ENCODE measurements at places on chromosomes 5 and 9.

- H3K27me3 ChIP-seq = no peaks in the 10 kb centered on the region
- peak overlapping the region; percentile 84 for H3K27ac ChIP-seq
- peaks cover 11% of the 10 kb centered on the region for H3K36me3 ChIP-seq
- DNase-seq = peak; percentile 78
- H3K4me1 ChIP-seq = peaks cover 41% of the 10 kb centered on the region
Observed at GRCh38 chr9:136544548-136544963, 1.3 kb downstream of the NOTCH1 start.

DNA sequence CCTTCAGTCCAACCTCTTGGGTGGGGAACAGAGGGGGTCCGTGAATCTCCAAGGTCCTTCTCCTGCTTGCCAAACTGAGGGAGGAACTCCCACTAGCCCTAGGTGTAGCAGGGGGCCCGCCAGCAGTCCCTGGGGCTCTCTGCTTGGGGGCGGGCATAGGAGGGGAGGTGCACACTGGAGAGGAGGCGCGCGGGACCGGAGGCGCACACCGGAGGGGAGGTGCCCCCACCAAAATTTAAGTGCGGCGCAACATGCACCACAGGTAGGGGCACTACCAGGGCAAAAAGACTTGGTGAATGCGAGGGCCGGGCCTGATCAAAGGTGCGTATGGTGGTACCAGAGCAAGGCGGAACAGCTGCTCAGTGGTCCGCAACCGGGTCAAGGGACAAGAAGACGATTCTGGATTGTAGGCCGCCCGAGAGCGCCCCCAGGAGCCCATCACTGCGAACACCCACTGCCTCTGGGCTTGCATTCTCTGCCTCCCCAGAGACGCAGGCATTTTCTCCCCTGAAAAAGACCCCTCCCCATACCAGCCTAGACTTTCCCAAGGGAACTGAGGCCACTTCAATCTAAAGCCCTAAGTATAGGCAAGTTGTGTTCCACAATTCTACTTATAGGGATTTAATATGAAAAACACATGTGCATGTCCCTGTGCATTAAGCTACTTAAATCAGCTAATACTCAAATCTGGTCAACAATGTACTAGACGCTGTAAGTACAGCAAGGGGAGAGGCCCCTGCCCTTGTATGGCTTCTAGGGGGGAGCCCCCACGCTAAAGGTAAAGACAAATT lies 50.6 kb downstream of the TGFBI start:
- H3K4me3 ChIP-seq = peak overlapping the region; percentile 68
- H3K27me3 ChIP-seq = peaks cover 51% of the 10 kb centered on the region
- no peak for DNase-seq
- H3K36me3 ChIP-seq = peaks cover 2% of the 10 kb centered on the region

DNA sequence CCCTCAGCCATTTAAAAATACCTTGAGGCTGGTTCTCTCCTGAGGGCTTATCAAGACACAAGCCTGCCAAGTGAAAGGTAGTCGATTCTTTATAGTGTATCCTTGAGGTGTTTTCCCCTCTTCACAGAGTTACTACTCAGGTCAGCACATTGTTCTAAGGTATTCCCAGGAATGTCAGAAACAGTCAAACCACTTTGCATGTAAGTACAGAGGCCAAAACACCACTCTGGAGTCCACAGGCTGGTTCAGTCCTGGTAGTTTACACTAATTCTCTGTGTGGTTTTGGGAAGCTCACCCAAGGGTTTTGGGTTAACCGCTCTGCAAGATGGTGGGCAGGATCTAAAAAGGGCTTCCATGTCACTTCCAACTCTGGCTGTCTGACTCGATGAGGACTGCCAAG lies 162.3 kb upstream of the PPP2R2B start:
- no peak for DNase-seq
- no peaks in the 10 kb centered on the region for H3K4me1 ChIP-seq
- H3K27me3 ChIP-seq = peaks cover 4% of the 10 kb centered on the region
- H3K36me3 ChIP-seq = no peaks in the 10 kb centered on the region
- no peak overlapping the region for H3K4me3 ChIP-seq

DNA sequence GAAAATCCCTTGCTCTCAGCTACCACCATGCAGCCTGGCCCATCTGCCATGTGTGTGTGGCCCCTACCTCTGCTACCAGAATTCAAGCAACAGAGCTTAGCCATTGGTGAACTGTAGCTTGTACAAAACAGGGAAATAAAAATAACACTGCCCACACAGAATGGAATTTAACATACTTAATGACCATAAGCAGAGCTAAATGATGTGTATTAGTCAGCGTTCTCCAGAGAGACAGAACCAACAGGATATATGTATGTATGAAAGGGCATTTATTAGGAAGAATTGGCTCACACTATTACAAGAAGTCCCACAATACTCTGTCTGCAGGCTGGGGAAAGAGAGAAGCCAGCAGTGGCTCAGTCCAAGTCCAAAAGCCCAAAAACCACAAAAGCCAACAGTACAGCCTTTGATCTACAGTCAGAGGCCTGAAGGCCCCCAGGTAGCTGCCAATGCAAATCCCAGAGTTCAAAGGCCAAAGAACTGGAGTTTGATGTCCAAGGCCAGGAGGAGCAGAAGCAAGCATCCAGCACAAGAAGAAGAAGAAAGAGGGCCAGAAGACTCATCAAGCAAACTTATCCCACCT lies 318.8 kb downstream of the DNAH5 start:
- no peak overlapping the region for H3K4me3 ChIP-seq
- H3K27ac ChIP-seq = no peak overlapping the region
- DNase-seq = no peak
- no peaks in the 10 kb centered on the region for H3K27me3 ChIP-seq

- peaks cover 3% of the 10 kb centered on the region for H3K27me3 ChIP-seq
- peaks cover 33% of the 10 kb centered on the region for H3K36me3 ChIP-seq
- peaks cover 36% of the 10 kb centered on the region for H3K4me1 ChIP-seq
- peak overlapping the region; percentile 98 for H3K27ac ChIP-seq
- H3K4me3 ChIP-seq = peak overlapping the region; percentile 100
Observed at GRCh38 chr5:140647042-140647419, 399 bp downstream of the NDUFA2 start.

- DNase-seq = no peak
- peaks cover 43% of the 10 kb centered on the region for H3K27me3 ChIP-seq
- peaks cover 7% of the 10 kb centered on the region for H3K4me1 ChIP-seq
- no peaks in the 10 kb centered on the region for H3K36me3 ChIP-seq
- H3K27ac ChIP-seq = no peak overlapping the region
Observed at GRCh38 chr9:121734465-121734864, 83.0 kb downstream of the DAB2IP start.

- no peak overlapping the region for H3K4me3 ChIP-seq
Observed at GRCh38 chr5:28766565-28767158, 1728.3 kb upstream of the CDH9 start.

DNA sequence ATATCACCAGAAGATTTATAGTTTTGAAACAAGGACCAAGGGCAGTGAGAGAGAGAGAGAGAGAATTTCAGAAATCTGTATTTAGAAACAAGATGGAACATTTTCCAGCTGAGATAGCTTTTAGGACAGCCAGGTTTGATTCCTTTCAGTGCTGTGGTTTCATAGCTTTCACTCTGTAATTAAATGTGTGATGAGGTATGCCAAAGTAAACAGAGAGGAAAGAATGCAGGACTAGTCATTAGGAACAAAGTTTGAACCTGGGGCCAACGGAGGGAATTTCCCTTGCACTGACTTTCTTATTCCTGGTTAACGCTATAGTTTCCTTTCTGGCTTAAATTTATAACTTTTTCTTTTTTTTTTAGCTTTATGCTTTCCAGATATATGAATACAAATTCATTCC lies 10.0 kb upstream of the CCL28 start:
- no peak for DNase-seq
- no peaks in the 10 kb centered on the region for H3K4me1 ChIP-seq
- H3K4me3 ChIP-seq = no peak overlapping the region
- H3K27me3 ChIP-seq = no peaks in the 10 kb centered on the region
- H3K27ac ChIP-seq = no peak overlapping the region

DNA sequence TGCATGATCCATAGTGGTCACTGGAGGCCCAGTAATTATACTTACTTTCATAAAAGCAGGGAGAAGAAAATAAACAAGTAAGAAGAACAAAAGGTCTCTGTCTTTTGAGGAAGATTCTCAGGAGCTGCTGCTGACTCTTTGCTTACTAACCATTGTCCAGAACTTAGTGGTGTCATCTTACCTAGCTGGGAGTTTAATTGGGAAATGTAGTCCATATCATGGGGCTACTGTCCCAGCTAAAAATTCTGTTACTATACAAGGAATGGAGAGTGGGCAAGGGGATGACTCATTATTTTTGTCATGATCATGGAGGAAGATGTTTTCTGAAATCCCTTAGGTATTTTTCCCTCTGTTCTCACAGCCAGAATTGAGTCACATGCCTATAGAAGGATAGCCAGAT lies 639.3 kb downstream of the MTRR start:
- no peaks in the 10 kb centered on the region for H3K36me3 ChIP-seq
- no peak for DNase-seq
- H3K4me3 ChIP-seq = no peak overlapping the region
- no peaks in the 10 kb centered on the region for H3K4me1 ChIP-seq
- H3K27ac ChIP-seq = no peak overlapping the region

GRCh38 chr5:14810282-14810681 lies 61.3 kb downstream of the ANKH start:
- H3K4me3 ChIP-seq = peak overlapping the region; percentile 69
- H3K27ac ChIP-seq = peak overlapping the region; percentile 91
- peaks cover 18% of the 10 kb centered on the region for H3K36me3 ChIP-seq
- DNase-seq = no peak

DNA sequence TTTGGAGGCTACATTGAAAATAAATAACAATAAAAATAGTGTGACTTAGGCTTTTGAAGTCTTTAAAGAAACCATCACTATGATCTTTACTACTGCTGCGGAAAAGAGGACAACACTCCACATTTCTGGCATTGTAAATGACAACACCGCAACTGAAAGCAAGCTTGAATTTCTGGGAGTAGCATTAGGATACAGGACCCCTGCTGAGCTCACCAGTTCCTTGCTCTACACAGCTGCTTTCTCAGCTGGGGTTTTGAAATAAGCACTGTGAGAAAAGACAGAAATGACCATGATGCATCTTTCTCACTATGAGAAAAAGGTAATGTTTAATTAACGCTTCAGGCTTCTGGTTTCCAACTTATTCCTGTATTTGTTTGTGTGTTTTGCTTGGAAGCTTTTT lies 168.0 kb downstream of the TAF11L14 start:
- H3K36me3 ChIP-seq = no peaks in the 10 kb centered on the region
- no peaks in the 10 kb centered on the region for H3K27me3 ChIP-seq
- no peak overlapping the region for H3K4me3 ChIP-seq
- no peaks in the 10 kb centered on the region for H3K4me1 ChIP-seq

- H3K4me1 ChIP-seq = no peaks in the 10 kb centered on the region
- H3K27ac ChIP-seq = no peak overlapping the region
- no peaks in the 10 kb centered on the region for H3K27me3 ChIP-seq
- DNase-seq = no peak
- H3K4me3 ChIP-seq = no peak overlapping the region
Observed at GRCh38 chr9:130639124-130639765, 25.1 kb upstream of the PRDM12 start.

GRCh38 chr9:106376689-106377088 lies 486.3 kb upstream of the ZNF462 start:
- H3K36me3 ChIP-seq = peaks cover 2% of the 10 kb centered on the region
- no peak overlapping the region for H3K4me3 ChIP-seq
- H3K27ac ChIP-seq = no peak overlapping the region
- DNase-seq = no peak

DNA sequence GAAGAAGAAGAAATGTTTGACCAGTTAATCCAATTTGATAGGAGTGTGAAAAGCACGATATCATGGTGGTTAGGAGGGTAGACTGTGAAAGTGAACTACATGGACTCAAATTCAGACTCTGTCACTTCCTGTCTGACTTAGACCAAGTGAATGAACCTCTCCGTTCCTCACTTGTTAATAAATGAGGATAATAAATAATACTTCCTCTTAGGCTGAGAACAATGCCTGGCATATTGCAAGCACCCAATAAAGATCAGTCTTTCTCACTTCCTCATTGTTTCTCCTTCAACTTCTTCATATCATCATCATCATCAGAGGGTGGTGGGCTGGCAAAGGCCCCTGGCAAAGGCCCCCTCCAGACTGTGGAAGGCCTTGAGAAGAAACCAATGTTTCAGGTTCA lies 148.7 kb downstream of the CDK5RAP2 start:
- no peak overlapping the region for H3K27ac ChIP-seq
- H3K36me3 ChIP-seq = peaks cover 46% of the 10 kb centered on the region
- no peak overlapping the region for H3K4me3 ChIP-seq
- H3K4me1 ChIP-seq = no peaks in the 10 kb centered on the region
- H3K27me3 ChIP-seq = no peaks in the 10 kb centered on the region

- H3K36me3 ChIP-seq = peaks cover 62% of the 10 kb centered on the region
- no peaks in the 10 kb centered on the region for H3K27me3 ChIP-seq
- H3K4me3 ChIP-seq = peak overlapping the region; percentile 37
- DNase-seq = no peak
- H3K27ac ChIP-seq = peak overlapping the region; percentile 96
- H3K4me1 ChIP-seq = peaks cover 68% of the 10 kb centered on the region
Observed at GRCh38 chr9:130017076-130017475, 25.9 kb downstream of the FNBP1 start.

DNA sequence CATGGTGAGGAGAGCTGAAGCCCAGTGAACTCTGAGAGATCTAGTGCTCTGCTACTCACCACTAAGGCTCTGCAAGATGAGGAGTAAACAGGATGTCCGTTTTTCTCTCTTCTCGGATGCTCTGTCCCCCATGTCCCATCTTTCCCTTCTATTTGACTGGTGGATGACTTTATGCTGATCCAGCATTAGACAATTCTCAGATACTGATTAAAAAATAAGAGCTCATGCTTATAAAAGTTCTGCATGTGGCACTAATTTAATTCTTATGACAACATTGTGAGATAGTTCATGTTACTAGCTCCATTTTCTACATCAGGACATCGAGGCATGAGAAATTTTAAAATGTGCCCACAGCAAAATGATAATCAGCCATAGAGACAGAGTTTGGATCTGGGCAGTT lies 77.0 kb downstream of the HMHB1 start:
- no peak overlapping the region for H3K27ac ChIP-seq
- peaks cover 4% of the 10 kb centered on the region for H3K27me3 ChIP-seq
- H3K4me3 ChIP-seq = no peak overlapping the region
- H3K4me1 ChIP-seq = no peaks in the 10 kb centered on the region
- no peaks in the 10 kb centered on the region for H3K36me3 ChIP-seq
- no peak for DNase-seq

DNA sequence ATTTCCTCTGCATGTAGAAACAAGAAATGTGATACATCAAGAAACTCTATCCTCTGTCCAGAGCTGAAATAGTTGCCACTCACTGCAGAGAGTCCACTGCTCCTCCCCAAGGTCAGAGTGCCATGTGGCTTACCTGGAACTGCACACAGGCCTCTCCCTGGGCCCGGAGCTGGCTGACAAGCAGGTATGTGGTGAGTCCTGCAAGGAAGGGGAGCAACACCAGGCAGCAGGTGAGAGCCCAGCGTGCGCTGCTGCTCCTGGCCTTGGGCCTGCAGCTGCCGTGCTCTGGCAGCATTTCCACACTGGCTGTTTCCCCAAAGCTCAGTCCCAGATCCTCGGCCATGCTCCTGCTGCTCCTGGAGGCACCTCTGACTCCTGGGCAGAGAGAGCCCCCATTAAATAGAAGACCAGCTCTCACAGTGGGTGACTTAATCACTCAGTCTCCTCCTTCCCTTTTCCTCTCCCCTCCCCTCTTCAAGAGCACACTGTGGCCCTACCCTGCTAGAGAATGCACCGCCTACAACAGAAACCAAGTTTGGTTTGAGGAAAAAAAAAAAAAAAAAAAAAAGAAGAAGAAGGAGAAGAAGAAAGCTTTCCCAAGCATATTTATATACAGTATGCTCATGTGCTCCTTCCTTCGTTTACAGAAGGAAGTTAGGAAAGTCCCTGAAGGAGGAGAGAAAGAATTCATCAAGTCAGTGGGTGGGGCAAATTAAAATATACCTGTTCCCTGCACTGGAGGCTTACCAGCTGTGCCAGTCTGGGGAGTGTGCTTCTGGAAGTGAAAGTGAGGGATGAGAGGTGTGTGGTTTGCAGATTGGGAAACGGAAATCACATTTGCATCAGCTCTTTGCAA lies at the start of gene TNFSF15:
Gene TNFSF15, minus strand, starts transcription at position 370 of the 856 bp plus-strand sequence. Its CDS starts 27 bp downstream, at position 343.
- no peaks in the 10 kb centered on the region for H3K27me3 ChIP-seq
- peak; percentile 38 for DNase-seq
- peaks cover 4% of the 10 kb centered on the region for H3K36me3 ChIP-seq
- H3K4me1 ChIP-seq = peaks cover 26% of the 10 kb centered on the region
- H3K27ac ChIP-seq = peak within 1 kb of the TSS; percentile 73

Data from activated naive CD8-positive, alpha-beta T cell treated with anti-CD3 and anti-CD28 coated beads for 36 hours (primary cell).